Panc1 (cell line): ENCODE measurements at places on chromosomes 7 and 10.

DNA sequence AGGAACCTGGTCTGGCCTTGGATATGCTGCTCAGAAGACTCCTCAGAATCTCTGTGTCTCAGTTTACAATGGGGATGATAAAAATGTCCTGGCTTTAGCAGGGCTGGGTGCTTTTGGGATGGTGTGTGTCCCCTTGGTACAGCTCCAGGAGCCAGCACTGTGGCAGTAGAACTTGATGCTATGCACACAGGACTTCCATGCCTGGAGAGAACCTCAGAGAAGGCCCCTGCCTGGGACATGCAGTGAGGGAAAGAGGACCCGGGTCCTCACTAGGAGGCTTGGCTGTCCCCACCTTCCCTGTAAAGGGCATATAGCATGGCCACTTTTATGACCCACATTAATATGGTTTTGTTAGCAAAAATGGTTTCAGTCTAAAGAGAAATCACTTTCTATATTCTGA, 100.5 kb downstream of the GLRX3 start:
- no peak for DNase-seq

GRCh38 chr10:111017098-111017497, 59.7 kb upstream of the ADRA2A start:
- DNase-seq, result no peak

GRCh38 chr7:23072048-23072447, 33.5 kb upstream of the KLHL7 start:
- no peak for DNase-seq

DNA sequence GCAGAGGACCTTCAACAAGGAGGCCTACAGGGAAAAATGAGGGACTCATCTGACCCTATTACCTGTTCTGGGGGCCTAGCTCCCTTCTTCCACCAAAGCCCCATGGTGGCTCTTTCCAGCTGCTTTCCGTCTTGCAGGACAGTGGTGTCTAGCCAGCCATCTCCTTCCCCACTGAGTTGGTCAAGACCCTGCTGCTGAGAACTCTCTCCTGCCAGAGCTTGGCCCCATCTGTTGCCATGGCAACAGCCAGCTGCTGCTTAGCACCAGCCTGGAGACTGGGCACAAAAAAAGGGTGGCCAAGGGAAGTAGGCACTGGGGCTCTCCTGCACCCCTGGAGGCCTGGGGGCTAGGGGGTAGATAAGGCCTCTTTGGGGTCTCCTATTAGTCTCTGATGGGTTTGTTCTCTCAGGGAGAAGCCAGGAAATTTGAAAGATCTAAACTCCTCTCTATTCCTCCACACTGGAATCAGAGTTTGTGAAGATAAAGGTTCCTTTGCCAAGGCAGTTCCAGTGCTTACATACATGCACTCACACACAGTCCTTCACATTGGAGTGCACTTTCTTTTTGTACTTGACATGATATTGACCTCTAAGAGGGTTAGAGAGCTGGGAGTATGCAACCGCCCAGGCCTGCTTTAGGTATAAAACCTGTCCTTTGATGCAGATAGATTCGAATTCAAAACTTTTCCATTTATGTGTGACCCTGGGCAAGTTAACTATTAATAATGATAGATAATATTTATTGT, 15.8 kb downstream of the TSPAN33 start:
- DNase-seq, result no peak

DNA sequence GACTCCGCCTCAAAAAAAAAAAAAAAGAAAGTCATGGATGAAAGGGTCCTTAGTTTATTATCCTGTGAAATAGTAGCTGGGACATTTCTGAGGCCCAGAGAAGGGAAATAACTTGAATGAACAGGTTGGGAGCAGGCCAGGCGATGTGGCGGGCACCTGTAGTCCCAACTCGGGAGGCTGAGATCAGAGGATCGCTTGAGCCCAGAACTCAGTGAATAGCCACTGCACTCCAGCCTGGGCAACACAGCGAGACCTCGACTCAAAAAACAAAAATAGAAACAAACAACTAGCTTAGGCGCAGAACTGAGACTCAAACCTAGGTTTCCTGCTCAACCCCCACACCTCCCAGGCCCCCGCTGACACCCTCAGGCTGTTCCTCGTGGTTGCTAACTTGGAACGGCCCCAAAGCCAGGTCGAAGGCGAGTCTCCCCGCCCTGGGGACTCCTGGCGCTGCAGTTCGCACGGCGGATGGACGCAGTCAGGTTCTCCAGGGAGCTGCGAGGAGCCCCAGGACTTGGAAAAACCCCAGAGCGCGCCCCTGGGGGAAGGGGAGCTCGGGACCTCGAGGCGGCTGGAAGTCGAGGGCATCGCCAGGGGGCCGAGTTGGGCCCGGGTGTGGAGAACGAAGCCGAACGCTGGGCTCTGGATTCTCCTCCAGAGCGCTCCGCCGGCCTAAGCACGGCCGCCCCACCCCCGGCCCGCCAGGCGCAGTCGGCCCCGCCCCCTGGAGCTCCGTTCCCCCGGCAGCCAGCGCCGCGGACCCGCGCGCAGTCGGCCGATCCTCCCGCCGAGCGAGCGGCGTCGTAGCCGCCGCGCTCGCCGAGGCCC, at the start of gene STOX1:
Gene STOX1 (plus strand): TSS at position 768 of the 828 bp plus-strand sequence. CDS start 93 bp downstream, outside the sequence.
- DNase-seq, result no peak

DNA sequence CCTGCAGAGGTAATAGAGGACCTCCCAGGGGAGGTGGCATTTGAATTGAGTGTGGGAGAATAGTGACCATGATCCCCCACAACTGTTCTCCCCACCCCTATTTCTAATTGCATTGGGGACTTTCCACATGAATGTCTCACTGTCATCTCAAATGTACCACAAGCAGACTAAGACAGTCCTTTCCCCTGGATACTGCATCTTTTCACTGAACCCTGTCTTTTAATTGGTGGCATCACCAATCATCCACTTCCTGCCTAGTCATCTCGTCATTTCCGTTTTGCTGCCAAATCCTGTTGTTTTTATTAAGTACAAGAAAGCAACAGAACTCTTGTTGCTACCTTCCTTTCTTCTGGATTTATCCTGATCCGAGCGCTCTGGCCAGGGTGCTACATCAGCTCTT, 120.3 kb downstream of the NRP1 start:
- no peak for DNase-seq
